ENCODE measurements at places on chromosomes 2 and 18.

GRCh38 chr2:202377207-202377761 is 1.2 kb downstream of the BMPR2 start:
- DNase-seq = peak; percentile 58

DNA sequence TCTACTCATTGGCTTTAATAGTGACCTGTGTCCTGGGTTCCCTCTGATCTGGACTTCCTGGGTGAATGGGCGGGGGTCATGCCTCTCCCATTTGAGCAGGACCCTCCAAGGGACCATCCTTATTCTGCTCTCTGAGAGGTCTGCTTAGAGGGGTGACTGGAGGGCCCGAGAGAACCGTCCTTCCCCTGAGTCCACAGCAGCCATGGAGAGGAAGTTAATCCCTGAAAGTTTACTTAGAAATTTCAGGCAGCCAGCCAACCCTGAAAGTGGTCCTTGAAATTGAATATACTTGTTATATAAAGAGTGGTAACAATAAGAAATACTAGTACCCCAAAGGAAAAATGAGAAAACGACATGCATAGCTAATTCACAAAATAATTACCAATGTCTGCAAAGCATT is 226.1 kb downstream of the DYSF start:
- DNase-seq = no peak

- no peak for DNase-seq
Observed at GRCh38 chr2:152464851-152465470, 130.0 kb downstream of the FMNL2 start.

DNA sequence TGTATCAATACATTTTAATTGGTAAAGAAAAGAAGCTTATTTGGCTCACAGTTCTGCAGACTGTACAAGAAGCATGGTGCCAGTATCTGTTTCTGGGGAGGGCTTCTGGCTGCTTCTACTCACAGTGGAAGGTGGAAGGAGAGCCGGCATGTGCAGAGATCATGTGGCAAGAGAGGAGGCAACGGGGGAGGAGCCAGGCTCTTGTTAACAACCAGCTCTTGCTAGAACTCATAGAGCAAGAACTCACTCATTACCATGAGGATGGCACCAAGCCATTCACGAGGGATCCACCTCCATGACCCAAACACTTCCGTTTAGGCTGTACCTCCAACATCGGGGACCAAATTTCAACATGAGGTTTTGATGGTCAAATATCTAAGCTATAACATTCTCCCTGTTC is 7.5 kb downstream of the PARD6G start:
- DNase-seq = no peak

GRCh38 chr2:24889221-24889620 is 30.8 kb downstream of the ADCY3 start:
- no peak for DNase-seq

DNA sequence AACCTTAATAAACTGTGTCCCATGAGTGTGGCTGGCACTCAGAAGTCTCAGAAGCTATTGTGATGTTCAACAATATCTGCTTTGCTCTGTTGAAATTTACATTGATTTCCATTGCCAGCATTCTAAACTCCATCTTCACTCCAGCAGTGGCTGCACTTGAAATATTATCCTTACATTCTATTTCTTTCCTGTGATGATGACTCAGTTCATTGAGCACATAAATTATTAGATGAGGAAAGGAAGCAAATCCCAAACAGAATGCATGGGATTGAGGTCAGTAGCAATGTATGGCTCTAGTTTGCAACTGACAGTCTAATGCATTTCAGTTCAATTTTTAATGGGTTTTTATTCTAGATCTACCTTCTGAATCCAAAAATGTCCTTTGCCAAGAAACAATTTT is 92.4 kb upstream of the TTN start:
- DNase-seq = no peak

- DNase-seq = no peak
Observed at GRCh38 chr2:120379916-120380893, 34.3 kb downstream of the INHBB start.

GRCh38 chr18:8140841-8141501 is 468.3 kb upstream of the RAB12 start:
- no peak for DNase-seq

- no peak for DNase-seq
Observed at GRCh38 chr2:25756536-25756935, 83.2 kb upstream of the DTNB start.

- no peak for DNase-seq
Observed at GRCh38 chr2:237321746-237322145, 92.2 kb downstream of the COL6A3 start.

- no peak for DNase-seq
Observed at GRCh38 chr18:48777744-48778116, 173.0 kb downstream of the SMAD7 start.

GRCh38 chr18:361941-362310 is 94.1 kb upstream of the THOC1 start:
- peak; percentile 47 for DNase-seq

DNA sequence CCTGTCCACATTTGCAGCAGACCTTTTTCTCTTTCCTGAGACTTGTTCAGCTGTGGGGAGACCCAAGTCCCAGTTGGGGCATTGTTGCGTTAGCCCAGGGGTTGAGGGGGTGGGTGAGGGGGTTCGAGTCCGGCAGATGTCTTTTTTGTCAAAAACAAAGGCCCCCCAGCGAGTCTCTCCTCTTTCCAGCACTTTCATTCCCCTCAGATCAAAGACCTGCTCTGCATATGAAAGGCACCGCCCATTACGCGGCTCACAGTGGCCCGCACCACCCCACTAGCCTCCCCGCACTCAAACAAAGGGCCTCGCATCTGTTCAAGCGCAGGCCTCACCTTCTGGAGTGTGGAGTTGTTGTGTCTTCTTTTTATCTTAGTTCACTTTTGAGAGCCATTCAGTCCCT is 25.2 kb downstream of the TRABD2A start:
- DNase-seq = no peak

GRCh38 chr2:173942861-173943523 is 22.2 kb downstream of the SP3 start:
- DNase-seq = no peak

- no peak for DNase-seq
Observed at GRCh38 chr2:38509314-38509946, 93.3 kb downstream of the HNRNPLL start.

GRCh38 chr2:169815849-169816248 is 8.9 kb downstream of the METTL5 start:
- no peak for DNase-seq

- DNase-seq = no peak
Observed at GRCh38 chr18:10927286-10927992, 221.9 kb downstream of the PIEZO2 start.

- peak; percentile 40 for DNase-seq
Observed at GRCh38 chr2:28695245-28695647, 56.4 kb upstream of the PPP1CB start.

DNA sequence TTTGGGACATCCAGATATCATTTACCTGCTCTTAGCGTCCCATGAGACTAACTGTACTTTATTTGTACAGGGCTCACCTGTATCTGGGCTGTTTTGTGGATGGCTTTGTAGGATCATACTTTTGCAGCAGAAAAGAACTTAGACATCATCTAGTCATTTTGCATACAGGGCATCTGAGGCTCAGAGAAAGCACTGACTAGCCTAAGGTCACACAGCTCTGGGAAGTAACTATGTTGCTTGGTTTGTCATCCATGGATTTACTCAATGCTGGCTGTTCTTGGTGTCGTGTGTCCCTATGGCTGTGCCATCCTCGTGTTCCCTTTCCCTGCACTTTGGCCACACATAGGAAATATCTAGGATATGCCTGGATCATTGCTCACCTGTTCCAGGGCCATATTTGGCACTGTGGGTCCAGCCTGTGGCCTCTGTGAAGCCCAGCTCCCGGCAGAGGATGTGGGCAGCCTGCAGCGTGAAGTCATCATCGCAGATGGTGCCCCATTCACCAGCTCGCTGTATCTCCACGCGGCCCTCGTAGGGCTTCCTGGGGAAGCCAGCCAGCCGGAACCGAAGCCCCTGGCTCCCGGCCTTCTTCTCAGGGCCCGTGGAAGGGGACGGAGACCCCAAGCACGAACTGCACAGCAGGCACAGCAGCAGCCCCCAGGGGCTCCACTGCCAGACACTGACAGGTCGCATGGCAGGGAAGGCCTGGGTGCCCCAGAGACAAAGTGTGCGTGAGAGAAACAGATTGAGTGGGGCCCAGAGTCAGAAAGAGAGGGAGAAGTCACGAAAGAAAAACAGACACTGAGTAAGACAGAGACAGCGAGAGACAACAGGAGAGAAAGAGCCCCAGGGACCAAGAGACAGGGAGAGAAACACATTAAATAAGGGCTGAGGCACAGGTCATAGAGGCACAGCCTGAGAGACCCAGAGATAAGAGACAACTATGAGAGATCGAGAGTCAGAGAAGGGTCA is 1.5 kb downstream of the LOXL3 start:
- peak; percentile 18 for DNase-seq

- peak; percentile 49 for DNase-seq
Observed at GRCh38 chr2:202034249-202035088, 814 bp downstream of the FZD7 start.

GRCh38 chr2:159285929-159286708 is at the start of gene WDSUB1:
Gene WDSUB1 (minus strand): TSS chr2:159286703. CDS start chr2:159283069, 3,634 bp downstream.
- DNase-seq = peak; percentile 81

GRCh38 chr2:130828461-130828860 is 8.3 kb upstream of the ARHGEF4 start:
- no peak for DNase-seq

DNA sequence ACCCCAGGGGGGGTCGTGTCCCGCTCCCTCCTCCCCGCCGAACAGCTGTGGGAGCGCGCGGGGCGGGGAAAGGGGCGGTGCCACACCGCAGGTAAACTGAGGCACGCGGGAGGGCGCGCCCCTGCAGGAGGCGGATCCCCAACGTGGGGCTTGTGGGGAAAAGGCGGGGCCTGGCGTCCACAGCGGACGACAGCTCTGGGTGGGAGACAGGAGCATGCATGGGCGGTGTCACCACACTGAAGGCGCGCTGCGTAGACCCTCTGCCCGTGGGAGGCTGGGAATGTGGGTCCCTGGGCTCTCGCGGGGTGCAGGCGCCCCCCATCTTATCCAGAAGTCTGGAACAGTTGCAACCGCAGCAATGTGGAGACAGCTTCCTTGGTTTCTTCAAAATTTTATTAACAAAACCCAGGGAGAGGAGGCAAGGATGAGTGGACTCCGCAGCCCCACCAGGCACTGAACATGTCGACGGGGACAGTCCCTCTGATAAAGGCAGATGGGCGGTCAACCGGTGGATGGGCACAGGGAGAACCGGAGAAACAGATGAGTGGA is 723 bp upstream of the MBD1 start:
- no peak for DNase-seq

GRCh38 chr2:130391872-130392670 is 36.2 kb downstream of the PTPN18 start:
- peak; percentile 29 for DNase-seq

DNA sequence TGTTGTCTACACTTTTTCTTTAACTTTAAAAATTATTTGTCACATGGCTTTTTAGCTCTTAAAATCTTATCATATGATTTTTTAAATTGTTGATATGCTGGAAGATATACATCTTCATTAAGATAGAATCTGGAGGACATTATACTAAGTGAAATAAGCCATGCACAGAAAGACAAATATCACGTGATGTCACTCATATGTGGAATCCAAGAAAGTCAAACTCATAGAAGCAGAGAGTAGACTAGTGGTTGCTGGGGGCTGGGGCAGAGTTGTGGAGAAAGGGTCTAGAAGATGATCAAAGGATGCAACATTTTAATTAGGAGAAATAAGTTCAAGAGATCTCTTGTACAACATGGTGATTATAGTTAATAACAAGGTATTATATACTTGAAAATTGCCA is 280.9 kb downstream of the GULP1 start:
- DNase-seq = no peak

- no peak for DNase-seq
Observed at GRCh38 chr2:236238751-236239150, 25.5 kb downstream of the ASB18 start.

DNA sequence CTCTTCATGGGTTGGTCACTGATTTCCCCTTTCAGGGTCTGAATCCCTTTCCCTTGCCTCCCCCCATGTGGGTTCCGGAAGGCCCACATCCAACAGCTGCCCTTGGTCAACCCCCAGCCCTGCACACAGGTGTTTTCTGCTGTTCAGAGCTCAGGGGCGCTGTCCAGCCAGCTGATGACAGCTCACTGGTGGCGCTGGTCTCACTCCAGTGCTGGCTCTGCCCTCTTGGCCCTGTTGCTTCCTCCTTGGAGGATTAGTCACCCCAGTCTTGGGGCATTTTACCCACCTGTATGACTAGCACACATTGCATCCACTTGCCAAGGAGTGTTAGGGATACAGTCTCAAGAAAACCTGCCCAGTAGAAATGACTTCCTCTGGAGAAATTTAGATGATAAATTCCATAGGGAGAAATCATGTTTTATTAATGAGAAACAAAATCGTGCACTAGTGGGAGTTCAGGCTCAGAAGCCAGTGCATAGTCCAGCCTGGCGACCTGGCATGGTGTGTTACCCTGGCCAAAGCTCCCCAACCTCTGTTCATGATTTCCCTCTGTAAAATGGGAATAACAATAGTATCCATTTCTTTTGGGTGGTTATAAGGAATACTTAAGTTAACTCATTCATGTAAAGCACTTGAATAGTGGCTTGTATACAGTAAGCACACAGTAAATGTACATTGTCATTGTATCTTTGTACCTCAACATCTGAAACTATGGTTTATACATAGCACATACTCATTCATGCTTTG is 21.6 kb downstream of the CRIM1 start:
- no peak for DNase-seq

DNA sequence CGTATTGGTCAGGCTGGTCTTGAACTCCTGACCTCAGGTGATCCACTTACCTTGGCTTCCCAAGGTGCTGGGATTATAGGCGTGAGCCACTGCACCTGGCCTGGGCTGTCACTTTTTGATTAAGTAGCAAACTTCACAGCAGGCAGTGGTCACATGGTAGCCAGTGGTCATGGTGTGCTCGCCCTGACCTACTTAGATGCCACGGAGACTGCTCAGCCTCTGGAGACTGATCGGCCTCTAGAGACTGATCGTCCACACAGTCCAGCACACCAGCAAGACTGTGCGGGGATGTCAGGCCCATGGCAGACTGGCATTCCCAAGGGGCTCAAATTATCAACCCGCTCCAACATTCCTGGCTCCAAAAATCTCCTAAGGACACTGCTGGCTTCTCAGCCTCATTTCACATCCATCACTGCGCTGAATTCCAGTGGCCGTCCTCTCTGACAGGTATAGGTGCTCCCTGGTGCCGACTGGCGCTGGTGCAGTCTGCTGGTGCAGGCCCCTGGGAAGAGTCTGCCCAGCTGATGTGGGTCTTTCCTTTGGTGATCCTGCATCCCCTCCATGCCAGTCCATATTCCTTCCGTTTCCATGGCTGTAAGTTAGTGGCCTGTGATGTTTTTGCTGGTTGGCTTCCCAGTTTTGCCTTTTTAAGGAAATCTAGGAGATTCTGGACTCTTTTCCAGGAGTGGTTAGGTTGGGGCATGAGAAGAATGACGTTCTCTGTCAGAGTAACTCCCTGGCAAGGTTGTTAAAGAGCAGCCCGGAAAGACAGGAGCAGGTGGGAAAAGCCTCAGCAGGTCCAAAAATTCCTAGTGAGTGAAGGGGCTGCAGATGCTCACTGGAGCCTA is 374.5 kb upstream of the HS6ST1 start:
- no peak for DNase-seq

GRCh38 chr2:5093056-5093455 is 599.1 kb upstream of the SOX11 start:
- DNase-seq = no peak
